T-cell (primary cell): ENCODE measurements at places on chromosomes 3 and 15. TPM values are rescaled to one million over a fixed set of nuclear protein-coding genes. Genes with fewer than 3 reads are reported as not detected.

DNA sequence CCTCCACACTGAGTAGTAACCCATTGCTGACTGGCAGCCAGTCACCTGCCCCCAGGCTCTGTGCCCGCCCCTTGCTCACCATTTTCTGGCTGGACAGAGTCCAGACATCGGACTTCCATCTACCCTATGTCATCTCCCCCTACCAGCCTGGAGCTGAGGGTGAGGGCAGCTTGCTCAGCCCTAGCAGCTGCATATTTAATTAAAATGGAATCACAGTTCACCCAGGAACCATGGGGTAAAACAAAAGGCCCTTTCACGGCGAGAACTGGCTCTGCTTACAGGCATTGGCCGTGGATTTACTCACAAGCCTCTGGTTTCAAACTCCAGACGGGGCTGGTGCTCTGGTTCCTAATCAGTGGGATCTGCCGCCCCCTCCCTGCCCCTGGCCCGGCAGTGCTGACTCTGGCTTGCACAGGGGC lies 94.9 kb upstream of the ATP2B2 start:
- H3K27ac ChIP-seq = no peak overlapping the region
- no peak overlapping the region for H3K4me3 ChIP-seq
- H3K4me1 ChIP-seq = peaks cover 19% of the 10 kb centered on the region
- no peak for DNase-seq

DNA sequence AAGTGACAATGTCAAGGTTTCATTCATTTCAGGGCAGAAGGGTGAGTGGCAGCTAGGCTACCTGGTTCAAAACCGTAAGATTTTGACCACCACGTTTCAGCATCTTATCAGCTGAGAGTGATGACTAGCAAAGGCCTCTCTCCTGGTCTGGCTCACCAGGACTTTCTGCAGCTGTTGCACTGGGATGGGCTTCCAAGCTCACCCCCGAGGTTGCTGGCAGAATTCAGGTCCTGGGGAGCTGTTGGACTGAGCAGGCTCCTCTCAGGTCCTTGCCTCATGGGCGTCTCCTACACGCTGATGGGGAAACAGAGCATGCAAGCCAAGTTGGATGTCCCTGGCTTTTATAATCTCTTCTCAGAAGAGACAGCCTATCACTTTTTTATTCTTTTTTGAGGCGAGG lies 88.8 kb upstream of the RNU6-1 start:
- H3K36me3 ChIP-seq = no peaks in the 10 kb centered on the region
- H3K27ac ChIP-seq = no peak overlapping the region
- no peak for DNase-seq
- H3K4me1 ChIP-seq = no peaks in the 10 kb centered on the region

GRCh38 chr15:50825946-50826345 lies 60.4 kb upstream of the SPPL2A start:
- DNase-seq = no peak
- H3K36me3 ChIP-seq = no peaks in the 10 kb centered on the region
- H3K27me3 ChIP-seq = no peaks in the 10 kb centered on the region
- no peak overlapping the region for H3K4me3 ChIP-seq
- no peaks in the 10 kb centered on the region for H3K4me1 ChIP-seq

GRCh38 chr3:109731639-109732473 lies 394.5 kb upstream of the DPPA4 start:
- H3K4me1 ChIP-seq = no peaks in the 10 kb centered on the region
- no peak overlapping the region for H3K4me3 ChIP-seq
- no peaks in the 10 kb centered on the region for H3K36me3 ChIP-seq
- no peak overlapping the region for H3K27ac ChIP-seq
- DNase-seq = peak; percentile 12
- no peaks in the 10 kb centered on the region for H3K27me3 ChIP-seq

GRCh38 chr3:187139126-187139894 lies at the start of gene RPL39L:
TSS of gene RPL39L (minus strand) at chr3:187139496. CDS start at chr3:187121300, 18,196 bp downstream.
- H3K4me3 ChIP-seq = peak within 1 kb of the TSS; percentile 54
- peak; percentile 90 for DNase-seq
- H3K27me3 ChIP-seq = no peaks in the 10 kb centered on the region
- H3K4me1 ChIP-seq = peaks cover 16% of the 10 kb centered on the region
- no peaks in the 10 kb centered on the region for H3K36me3 ChIP-seq

Gene ACKR2
- total RNA-seq = 1.2 TPM

GRCh38 chr15:68209735-68210408 lies 4.7 kb upstream of the CALML4 start:
- no peak overlapping the region for H3K27ac ChIP-seq
- peaks cover 6% of the 10 kb centered on the region for H3K36me3 ChIP-seq
- no peaks in the 10 kb centered on the region for H3K27me3 ChIP-seq
- no peak for DNase-seq

- no peaks in the 10 kb centered on the region for H3K4me1 ChIP-seq
- H3K27me3 ChIP-seq = no peaks in the 10 kb centered on the region
- no peaks in the 10 kb centered on the region for H3K36me3 ChIP-seq
These were observed 118.5 kb downstream of the DUT start for GRCh38 chr15:48449734-48450133.

Gene MYEF2
- 11.8 TPM for total RNA-seq

DNA sequence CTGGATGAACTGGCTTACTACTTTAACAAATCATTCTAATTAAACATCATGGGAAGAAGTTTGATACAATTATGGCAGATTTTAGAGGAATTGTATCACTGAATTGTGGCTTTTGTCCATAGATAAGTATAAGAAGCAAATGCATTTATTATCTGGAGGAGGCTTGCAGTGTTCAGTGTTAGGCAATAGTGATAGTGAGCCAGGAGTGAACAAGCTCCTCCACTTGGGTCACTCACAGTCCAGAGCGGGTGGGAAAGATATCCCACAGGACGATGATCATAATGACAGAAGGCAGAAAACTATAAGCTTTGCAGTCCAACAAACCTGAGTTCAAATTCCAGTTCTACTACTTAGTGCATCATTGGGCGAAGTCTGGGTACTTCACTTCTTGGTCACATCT lies 64.0 kb upstream of the VILL start:
- no peak for DNase-seq
- H3K36me3 ChIP-seq = no peaks in the 10 kb centered on the region
- no peak overlapping the region for H3K27ac ChIP-seq
- H3K4me3 ChIP-seq = no peak overlapping the region
- peaks cover 2% of the 10 kb centered on the region for H3K4me1 ChIP-seq

DNA sequence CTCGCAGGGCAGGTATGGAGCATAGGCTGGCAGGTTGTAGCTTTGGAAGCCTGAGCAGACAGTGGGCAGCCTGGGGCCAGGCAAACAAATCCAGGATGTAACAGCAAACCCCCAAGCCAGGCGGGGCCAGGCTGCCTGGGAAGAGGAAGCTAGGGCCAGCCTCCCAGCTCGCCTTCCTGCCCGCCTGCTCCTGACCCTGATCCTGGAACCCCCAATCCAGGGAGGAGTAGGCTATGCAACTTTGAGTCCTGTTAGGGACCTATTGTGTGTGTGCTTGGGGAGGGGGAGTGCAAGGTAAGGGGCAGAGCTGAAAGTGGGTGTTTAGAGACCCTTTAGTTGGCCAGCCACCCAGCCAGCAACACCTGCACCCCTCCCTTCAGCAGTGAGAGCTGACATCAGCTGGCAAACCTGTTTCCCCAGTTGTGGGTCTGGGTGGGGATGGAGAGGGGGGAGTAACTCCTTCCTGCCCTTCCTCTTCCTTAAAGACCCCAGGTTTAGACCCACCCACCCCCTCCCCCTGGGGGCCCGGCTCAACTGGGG lies 2.5 kb downstream of the NBEAL2 start:
- DNase-seq = no peak
- H3K27ac ChIP-seq = peak overlapping the region; percentile 61
- H3K27me3 ChIP-seq = no peaks in the 10 kb centered on the region
- peak overlapping the region; percentile 25 for H3K4me3 ChIP-seq

- no peaks in the 10 kb centered on the region for H3K4me1 ChIP-seq
- H3K4me3 ChIP-seq = no peak overlapping the region
- no peak for DNase-seq
- H3K36me3 ChIP-seq = peaks cover 12% of the 10 kb centered on the region
- H3K27me3 ChIP-seq = no peaks in the 10 kb centered on the region
These were observed 46.5 kb upstream of the SACM1L start for GRCh38 chr3:45642731-45643152.

GRCh38 chr3:59313365-59313764 lies 263.5 kb upstream of the CFAP20DC start:
- no peak for DNase-seq
- H3K27ac ChIP-seq = no peak overlapping the region
- no peaks in the 10 kb centered on the region for H3K27me3 ChIP-seq
- H3K36me3 ChIP-seq = no peaks in the 10 kb centered on the region
- H3K4me3 ChIP-seq = no peak overlapping the region

Gene C3orf52
- 1.5 TPM for total RNA-seq

GRCh38 chr3:160768031-160768430 lies 12.0 kb downstream of the PPM1L start:
- no peaks in the 10 kb centered on the region for H3K4me1 ChIP-seq
- no peaks in the 10 kb centered on the region for H3K36me3 ChIP-seq
- H3K27ac ChIP-seq = no peak overlapping the region

GRCh38 chr3:52819936-52820335 lies 10.5 kb downstream of the ITIH4 start:
- no peaks in the 10 kb centered on the region for H3K4me1 ChIP-seq
- H3K36me3 ChIP-seq = no peaks in the 10 kb centered on the region
- no peaks in the 10 kb centered on the region for H3K27me3 ChIP-seq
- H3K4me3 ChIP-seq = no peak overlapping the region

- no peak for DNase-seq
- H3K4me1 ChIP-seq = no peaks in the 10 kb centered on the region
- no peaks in the 10 kb centered on the region for H3K36me3 ChIP-seq
These were observed 73.4 kb upstream of the TP63 start for GRCh38 chr3:189557824-189558223.

DNA sequence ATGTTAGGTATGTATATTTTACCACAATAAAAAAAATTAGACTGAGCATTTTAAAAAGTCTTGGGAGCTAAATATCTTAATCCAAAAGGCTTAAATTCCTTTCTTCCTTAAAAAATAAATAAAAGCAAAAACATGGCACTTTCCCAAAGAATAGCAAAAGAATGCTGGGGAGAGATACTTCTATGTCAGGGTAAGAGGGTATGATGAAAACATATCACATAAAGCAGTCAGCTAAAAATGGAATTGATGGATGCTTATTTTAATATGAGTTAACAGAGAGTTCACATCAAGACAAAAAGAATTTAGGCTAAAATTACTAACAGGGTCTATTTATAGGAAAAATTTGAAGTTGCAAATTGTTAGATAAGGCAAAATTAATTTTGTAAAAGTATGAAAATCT lies 141.0 kb downstream of the MYLK start:
- no peak overlapping the region for H3K27ac ChIP-seq
- no peaks in the 10 kb centered on the region for H3K36me3 ChIP-seq
- no peak for DNase-seq
- H3K4me3 ChIP-seq = no peak overlapping the region
- H3K27me3 ChIP-seq = no peaks in the 10 kb centered on the region

Gene CCRL2
- 1.6 TPM for total RNA-seq
